Amygdala (tissue), 56 donors: ENCODE measurements at places on chromosomes 5 and 9.

GRCh38 chr9:116549786-116550660 lies 137.1 kb upstream of the TRIM32 start:
- no peak for DNase-seq

- DNase-seq = no peak
Measured at GRCh38 chr5:159362220-159362619, 31.9 kb upstream of the IL12B start.

GRCh38 chr9:37422289-37423104 lies at the start of gene GRHPR:
Gene GRHPR (plus strand): TSS chr9:37422696. CDS start chr9:37422751, 55 bp downstream.
- peak; percentile 86 for DNase-seq

DNA sequence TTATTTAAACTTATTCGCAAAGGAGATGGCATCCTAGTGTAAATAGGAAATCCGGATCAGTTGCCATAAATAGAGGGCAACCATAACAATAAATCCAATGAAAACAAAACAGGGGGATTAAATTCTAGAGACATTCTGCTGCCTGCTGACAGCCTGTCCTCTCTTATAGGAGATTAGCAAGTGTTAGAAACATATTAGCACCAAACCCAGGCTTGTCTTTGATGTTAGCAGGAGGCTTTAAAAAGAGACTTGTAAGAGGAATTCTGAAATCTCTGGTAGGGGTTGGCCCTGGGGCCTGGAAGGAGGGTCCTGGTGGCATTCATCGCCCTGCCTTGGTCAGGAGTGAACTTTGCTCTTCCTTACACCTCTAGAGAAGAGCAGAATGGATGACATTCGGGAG lies 21.6 kb downstream of the NDST1 start:
- DNase-seq = no peak

DNA sequence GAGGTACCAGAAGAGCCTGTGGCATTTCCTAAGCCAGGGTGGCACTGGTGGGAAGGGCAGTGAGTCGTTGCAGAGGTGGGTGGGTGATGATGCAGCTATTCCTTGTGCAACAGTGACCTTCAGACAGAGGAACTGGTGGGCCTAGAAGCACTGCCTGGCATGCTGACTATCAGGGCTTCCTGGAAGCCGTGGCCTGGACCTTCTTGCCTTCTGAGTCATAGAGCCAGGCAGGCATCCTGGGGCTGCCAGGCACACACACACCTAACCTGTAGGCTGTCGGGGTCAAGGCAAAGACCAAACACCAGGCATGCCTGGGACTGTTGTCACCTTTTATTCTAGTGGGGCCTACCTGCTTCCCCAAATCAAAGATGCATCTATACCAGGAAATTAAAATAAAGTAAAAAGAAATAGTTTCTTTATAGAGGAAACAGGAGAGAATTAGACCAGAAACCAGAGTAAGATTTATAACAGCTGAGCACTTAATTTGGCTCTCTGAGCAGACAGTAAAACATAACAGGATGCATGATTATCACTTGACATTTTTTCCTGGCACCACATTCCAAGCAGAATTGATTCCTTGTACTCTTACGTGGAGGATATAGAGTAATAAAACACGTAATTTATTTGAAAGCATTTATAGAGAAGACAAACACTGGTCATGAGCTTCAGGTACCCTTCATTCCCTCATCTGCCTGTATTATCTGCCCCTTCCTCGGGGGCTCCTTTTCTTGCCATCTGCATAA lies 25.1 kb downstream of the NANS start:
- no peak for DNase-seq

DNA sequence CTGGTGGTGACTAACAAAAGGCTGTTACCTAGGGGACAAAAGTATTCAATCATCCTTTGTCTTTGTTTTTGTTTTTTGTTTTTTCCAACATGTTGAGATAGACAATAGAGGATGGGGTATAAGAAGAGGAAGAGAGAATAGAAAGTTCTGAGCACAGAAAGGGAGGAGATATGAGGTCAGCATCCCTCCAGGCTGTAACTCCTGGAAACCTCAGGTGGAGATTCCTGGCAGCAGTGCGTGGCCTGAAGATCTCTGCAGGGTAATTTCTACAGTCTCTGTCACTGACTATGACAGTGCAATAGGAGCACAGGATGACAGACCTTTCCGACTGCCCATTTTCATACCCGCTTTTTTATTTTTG lies 112.1 kb downstream of the ADRB2 start:
- DNase-seq = no peak

GRCh38 chr9:133167096-133167730 lies 3.5 kb upstream of the GBGT1 start:
- DNase-seq = no peak

GRCh38 chr5:171386861-171387344 lies 746 bp upstream of the NPM1 start:
- DNase-seq = no peak

DNA sequence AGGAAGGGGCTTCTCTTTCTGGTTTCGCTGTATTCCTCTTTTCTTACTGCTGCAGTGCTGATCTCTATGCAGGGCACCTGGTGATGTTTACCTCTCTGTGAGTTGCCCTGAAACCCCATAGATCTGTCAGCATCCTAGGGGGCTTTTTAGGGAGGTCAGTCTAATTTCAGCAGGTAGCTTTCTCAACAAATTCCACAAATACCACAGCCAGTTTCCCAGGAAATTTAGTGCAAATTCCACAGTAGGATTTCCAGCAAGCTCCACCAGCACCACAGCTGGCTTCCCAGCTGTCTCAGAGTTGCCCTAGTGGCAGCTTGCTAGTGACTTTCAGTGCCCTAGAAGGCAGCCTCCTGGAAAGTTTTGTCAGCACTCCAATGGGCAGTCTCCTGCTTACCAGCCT lies 379.1 kb upstream of the SMC2 start:
- DNase-seq = no peak

- DNase-seq = no peak
Measured at GRCh38 chr9:90107726-90108655, 503.2 kb downstream of the GADD45G start.

DNA sequence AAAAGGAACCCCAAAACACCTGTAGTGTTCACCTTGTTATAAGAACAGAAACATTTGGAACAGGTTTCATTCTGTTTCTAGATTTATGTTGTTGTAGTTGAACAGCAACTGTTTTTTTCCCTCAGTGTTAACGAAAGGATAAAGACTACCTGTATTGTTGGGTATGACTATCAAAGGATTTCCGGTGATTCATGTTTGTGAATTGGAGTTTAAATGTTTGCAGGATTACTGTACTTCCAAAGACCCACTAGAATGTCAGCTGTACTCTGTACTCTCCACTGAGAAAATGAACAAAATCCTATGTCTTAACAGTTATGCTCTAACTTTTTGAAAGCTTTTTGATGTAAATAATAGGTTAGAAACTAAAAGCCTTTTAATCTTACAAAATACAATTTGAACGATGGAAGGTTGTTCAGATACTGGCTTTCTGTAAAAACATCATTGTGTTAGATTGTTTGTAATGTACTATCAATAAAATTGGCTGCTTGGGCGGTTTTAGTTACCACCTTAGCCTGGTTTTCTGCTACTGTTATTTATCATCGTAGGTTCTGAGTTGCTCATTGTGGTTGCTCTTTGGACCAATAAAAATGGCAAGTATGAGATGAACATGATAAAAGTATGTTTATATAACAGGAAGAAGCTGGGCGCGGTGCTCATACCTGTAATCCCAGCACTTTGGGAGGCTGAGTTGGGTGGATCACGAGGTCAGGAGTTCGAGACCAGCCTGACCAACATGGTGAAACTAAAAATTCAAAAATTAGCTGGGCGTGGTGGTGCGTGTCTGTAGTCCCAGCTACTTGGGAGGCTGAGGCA lies 44.1 kb downstream of the DCP2 start:
- DNase-seq = no peak

- DNase-seq = no peak
Measured at GRCh38 chr9:136757328-136757727, 715 bp downstream of the LCN8 start.
